Motor neuron (in vitro differentiated cells): ENCODE measurements at places on chromosomes 16 and 17. TPM values are rescaled to one million over a fixed set of nuclear protein-coding genes. Genes with fewer than 3 reads are reported as not detected.
A peak's percentile ranks its signal among the peaks of the same experiment; 100 is the strongest.

The MYH2 gene
- not detected in 2 replicates for total RNA-seq

DNA sequence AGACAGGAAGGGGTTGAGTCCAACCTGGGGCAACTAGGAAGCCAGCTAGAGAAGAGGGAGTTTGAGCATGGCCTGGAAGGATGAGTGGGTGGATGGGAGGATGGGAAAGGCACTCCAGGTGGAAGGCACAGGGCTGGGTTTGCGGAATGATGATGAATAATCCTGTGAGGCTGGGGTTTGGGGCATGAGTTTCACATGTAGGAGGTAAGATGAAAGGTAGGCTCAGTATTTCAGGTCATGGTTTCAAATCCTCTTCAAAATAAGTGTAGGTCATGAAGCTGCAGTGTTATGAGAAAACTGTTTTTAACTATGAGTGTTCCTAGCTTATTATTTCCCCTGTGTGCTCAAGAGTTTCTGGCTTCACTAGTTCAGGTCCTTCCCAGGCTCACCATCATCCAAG, 130.3 kb downstream of the SKAP1 start:
- no peak for ATAC-seq

- ATAC-seq = no peak
Measured at GRCh38 chr16:17359788-17360390, 110.9 kb downstream of the XYLT1 start.

The TUFM gene
- 105 and 108 TPM in 2 replicates for total RNA-seq

DNA sequence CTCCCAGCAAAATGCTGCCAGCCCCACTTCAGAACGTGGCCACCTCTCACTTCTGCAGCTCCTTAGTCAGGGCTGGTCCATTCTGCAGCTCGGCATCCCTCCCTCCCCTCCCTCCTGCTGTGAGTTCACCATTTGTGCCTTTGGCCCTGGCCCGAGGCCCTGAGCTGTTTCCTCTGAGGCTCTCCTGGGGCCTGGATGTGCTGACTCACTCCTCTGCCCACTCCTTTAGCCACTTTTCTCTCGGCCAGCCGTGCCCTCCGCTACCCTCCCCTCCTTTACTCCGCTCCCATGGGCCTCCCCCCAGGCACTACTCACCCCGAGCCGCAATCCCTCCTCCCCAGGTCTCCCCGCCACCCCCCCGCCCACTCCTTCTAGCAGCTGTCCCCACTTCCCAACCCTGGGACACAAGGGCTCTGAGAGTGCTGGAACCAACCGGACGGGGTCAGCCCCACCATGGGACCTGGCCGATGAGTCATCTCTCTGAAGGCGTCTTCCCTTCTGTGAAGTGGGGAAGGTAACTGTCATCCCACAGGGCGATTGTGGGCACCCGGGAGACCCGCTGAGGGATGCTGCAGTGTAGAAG, 11.5 kb downstream of the KCNG4 start:
- peak; percentile 95 for ATAC-seq

The SHCBP1 gene
- total RNA-seq = 0.05 and 0.43 TPM in 2 replicates

DNA sequence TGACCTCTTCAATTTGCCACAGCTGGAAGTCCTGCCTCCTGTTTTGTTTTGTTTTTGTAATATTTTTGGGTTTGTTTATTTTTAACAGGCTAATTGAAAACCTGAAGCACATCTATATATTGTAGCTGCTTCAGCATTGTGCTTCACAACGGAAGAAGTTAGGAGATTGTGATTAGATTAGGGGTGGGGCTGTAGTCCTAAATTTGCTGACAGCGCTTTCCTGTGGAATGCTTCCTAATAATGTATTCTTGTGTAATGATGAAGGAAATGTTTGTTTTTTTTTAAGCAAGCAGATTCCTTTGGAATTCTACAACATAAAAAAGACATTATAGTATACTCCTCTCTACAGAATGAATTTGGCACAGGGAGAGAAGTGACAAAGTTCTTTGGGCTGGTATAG, 70.1 kb downstream of the NLK start:
- no peak for ATAC-seq

The MED13 gene
- total RNA-seq = 114 and 115 TPM in 2 replicates

The CEP295NL gene
- 0.53 and 1.7 TPM in 2 replicates for total RNA-seq

GRCh38 chr16:66858740-66859396, 14.7 kb downstream of the CA7 start:
- no peak for ATAC-seq
